Type B pancreatic cell (in vitro differentiated cells): ENCODE measurements at places on chromosomes 13 and 19. TPM values are rescaled to one million over a fixed set of nuclear protein-coding genes. Genes with fewer than 3 reads are reported as not detected.

Gene TMEM150B
- 1.2 and 1.6 TPM in 2 replicates for total RNA-seq

Gene ZNF507
- 22.4 and 32.5 TPM in 2 replicates for total RNA-seq

Gene SHISA7
- 0.05 and 0.22 TPM in 2 replicates for total RNA-seq

Gene GIPR
- 8.0 and 9.1 TPM in 2 replicates for total RNA-seq

Gene PLA2G4C
- 1.1 and 3.2 TPM in 2 replicates for total RNA-seq

Gene ZNF491
- total RNA-seq, result 3.7 and 8.8 TPM in 2 replicates

DNA sequence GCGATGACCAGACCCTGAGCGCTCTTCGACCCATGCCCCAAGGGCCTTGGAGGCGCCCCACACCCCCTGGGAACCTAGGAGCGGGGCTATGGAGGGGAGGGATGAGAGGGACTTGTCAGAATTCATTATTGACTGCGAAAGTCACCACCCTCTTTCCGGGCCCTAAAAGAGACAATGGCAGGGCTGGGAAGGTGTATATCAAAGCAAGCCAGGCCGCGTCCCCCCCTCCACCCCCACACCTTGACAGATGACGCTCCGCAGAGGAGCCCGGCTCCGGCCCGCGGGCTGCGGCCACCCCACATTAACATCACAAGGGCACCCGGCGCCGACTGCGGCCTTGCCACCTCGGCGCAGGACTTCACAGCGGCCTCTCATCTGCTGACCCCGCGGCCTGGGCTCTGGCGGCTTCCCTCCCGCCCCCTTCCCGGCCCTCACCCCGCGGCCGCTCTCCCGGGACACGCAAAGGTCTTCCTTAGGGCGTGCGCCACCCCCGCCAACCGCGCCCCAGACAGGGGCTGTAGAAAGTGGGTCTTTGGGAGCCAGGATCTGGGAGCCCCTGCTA lies 2.4 kb downstream of the CDX2 start:
- H3K27ac ChIP-seq, result peak overlapping the region; percentile 41
- no peaks in the 10 kb centered on the region for H3K36me3 ChIP-seq
- peak overlapping the region; percentile 84 for H3K4me3 ChIP-seq
- peak; percentile 66 for DNase-seq
- H3K27me3 ChIP-seq, result peaks cover 97% of the 10 kb centered on the region

DNA sequence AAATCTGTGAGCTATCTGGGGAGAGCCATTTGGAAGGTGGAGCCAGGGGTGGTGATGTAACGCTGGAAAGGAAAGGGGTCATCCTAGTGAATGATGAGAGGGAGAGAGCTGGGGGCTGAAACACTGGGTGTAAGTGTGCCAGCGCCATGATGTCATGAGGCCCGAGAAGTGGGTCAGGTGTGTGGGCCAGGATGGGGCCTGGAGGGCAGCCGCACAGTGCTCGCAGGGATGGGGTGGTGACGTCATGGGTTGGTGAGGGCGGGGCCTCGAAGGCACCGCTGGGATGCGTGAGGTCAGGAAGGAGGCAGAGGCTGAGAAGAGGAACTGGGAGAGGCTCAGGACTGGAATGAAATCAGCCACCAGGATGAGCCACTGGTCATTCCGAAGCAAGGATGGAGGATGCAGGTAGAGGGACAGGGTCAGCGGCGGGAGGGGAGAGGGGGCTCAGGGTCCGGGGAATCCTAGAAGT lies 4.4 kb downstream of the CCDC61 start:
- peaks cover 19% of the 10 kb centered on the region for H3K27me3 ChIP-seq
- H3K4me3 ChIP-seq, result peak overlapping the region; percentile 86
- peak overlapping the region; percentile 86 for H3K27ac ChIP-seq
- peaks cover 3% of the 10 kb centered on the region for H3K36me3 ChIP-seq

- peaks cover 37% of the 10 kb centered on the region for H3K27me3 ChIP-seq
- no peak overlapping the region for H3K4me3 ChIP-seq
- DNase-seq, result peak; percentile 72
- H3K4me1 ChIP-seq, result peaks cover 3% of the 10 kb centered on the region
Measured at GRCh38 chr19:843180-843835, 2.5 kb downstream of the PRTN3 start.

DNA sequence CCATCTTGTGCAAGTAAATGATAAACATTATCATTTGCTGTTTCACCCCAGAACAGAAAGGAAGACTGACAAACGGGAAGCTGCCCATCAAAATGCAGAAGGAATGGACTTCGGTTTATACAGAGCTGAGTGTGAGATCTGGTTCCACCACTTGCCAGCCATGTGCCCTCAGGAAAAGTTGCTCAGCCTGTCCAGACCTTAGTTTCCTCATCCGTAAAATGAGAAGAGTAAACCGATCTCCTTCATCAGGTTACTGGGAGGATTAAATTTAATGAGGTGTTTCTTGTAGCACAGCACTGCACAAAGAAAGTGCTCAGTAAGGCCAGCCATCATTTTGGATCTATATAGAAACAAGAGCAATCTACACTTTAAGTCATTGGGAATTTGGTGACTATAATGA lies 36.7 kb upstream of the SERP2 start:
- H3K27ac ChIP-seq, result no peak overlapping the region
- DNase-seq, result no peak
- no peaks in the 10 kb centered on the region for H3K36me3 ChIP-seq
- peaks cover 4% of the 10 kb centered on the region for H3K27me3 ChIP-seq
- H3K4me1 ChIP-seq, result peaks cover 22% of the 10 kb centered on the region
- H3K4me3 ChIP-seq, result no peak overlapping the region

DNA sequence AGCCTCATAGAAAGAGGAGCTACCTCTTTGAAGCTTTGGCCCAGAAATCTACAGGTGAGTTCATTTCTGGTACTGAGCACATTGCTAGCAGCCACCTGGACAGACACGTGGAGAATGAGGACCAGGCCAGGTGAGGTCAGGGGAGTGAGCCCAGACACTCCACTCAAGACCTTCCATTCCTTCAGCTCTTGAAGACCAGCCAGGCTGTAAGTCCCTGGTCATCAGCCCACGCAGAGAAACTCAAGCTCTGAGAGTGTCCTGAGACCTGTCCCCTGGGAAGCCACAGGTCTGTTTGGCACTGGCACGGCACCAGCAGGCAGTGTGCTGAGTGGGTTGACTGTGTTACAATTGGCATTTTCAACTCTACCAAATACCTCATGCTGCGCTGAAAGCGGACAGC lies 27.4 kb downstream of the C13orf42 start:
- H3K27ac ChIP-seq, result no peak overlapping the region
- no peaks in the 10 kb centered on the region for H3K36me3 ChIP-seq
- no peak for DNase-seq
- H3K4me3 ChIP-seq, result no peak overlapping the region
- H3K4me1 ChIP-seq, result no peaks in the 10 kb centered on the region
- H3K27me3 ChIP-seq, result no peaks in the 10 kb centered on the region

DNA sequence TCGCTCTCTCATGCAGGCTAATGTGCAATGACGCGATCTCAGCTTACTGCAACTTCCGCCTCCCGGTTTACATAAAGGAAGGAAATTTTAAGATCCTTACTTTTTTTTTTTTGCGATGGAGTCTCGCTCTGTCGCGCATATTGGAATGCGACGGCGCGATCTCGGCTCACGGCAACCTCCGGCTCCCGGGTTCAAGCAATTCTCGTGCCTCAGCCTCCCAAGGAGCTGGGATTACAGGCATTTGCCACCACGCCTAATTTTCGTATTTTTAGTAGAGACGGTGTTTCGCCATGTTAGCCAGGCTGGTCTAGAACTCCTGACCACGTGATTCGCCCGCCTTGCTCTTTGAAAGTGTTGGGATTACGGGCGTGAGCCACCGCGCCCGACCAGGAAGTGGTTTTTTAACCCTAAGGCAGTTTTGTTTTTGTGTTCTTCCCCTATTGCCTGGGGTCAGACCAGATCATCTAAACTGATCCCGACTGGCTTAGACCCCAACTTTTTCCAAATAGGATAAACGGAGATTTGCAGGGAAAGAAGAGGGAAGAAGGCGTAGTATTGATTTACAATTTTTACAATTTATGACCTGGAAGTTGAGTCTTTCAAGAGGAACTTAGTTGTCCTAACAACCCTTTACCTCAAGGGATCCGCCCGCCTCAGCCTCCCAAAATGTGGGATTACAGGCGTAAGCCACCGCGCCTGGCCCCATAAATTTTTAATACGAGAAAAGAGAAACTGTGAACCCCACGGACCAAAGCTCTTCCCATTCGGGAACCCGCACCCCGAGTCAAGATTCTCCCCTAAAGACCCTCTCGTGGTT lies 142.0 kb downstream of the ZNF737 start:
- peak overlapping the region; percentile 99 for H3K27ac ChIP-seq
- H3K4me1 ChIP-seq, result peaks cover 4% of the 10 kb centered on the region
- no peak for DNase-seq

DNA sequence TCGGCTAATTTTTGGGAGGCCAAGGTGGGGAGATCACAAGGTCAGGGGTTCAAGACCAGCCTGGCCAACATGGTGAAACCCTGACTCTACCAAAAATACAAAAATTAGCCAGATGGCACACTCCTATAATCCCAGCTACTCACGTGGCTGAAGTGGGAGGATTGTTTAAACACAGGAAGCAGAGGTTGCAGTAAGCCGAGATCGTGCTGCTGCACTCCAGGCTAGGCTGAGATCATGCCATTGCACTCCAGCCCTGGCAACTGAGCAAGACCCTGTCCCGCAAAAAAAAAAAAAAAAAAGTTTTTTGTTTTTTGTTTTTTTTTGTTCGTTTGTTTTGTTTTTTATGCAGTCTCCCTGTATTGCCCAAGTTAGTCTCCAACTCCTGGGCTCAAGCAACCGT lies 21.2 kb downstream of the MAST1 start:
- no peak overlapping the region for H3K4me3 ChIP-seq
- H3K4me1 ChIP-seq, result no peaks in the 10 kb centered on the region
- no peak overlapping the region for H3K27ac ChIP-seq
- no peak for DNase-seq
- H3K36me3 ChIP-seq, result no peaks in the 10 kb centered on the region

DNA sequence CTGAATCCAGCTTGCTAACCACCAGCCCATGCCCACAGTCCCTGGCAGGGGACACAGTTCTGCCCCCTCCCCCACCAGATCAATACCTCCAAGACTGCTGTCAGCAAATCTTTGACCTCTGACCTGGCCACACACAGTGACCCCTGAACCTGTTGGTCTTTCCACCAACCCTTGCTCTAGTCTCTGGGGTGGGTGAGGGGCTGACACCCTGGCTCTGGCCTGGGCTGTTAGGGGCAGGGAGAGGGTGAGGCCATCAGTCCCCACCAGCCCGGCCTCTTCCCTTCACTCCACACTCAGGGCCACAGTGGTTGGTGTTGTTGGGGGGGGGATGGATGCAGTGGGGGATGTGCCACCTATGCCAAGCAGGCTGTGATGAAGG lies 21.8 kb upstream of the SLC7A10 start:
- H3K36me3 ChIP-seq, result no peaks in the 10 kb centered on the region
- no peaks in the 10 kb centered on the region for H3K4me1 ChIP-seq
- H3K27me3 ChIP-seq, result peaks cover 7% of the 10 kb centered on the region
- no peak overlapping the region for H3K27ac ChIP-seq
- no peak overlapping the region for H3K4me3 ChIP-seq

GRCh38 chr19:31555634-31556215 lies 206.5 kb upstream of the TSHZ3 start:
- H3K4me1 ChIP-seq, result no peaks in the 10 kb centered on the region
- peaks cover 38% of the 10 kb centered on the region for H3K27me3 ChIP-seq
- DNase-seq, result no peak
- H3K4me3 ChIP-seq, result no peak overlapping the region

- H3K4me1 ChIP-seq, result peaks cover 17% of the 10 kb centered on the region
- no peaks in the 10 kb centered on the region for H3K27me3 ChIP-seq
Measured at GRCh38 chr13:113837560-113838355, 26.1 kb downstream of the GAS6 start.

GRCh38 chr13:44237276-44237767 lies 136.3 kb upstream of the SERP2 start:
- H3K27ac ChIP-seq, result peak overlapping the region; percentile 80
- peaks cover 26% of the 10 kb centered on the region for H3K4me1 ChIP-seq
- H3K36me3 ChIP-seq, result no peaks in the 10 kb centered on the region
- DNase-seq, result no peak

DNA sequence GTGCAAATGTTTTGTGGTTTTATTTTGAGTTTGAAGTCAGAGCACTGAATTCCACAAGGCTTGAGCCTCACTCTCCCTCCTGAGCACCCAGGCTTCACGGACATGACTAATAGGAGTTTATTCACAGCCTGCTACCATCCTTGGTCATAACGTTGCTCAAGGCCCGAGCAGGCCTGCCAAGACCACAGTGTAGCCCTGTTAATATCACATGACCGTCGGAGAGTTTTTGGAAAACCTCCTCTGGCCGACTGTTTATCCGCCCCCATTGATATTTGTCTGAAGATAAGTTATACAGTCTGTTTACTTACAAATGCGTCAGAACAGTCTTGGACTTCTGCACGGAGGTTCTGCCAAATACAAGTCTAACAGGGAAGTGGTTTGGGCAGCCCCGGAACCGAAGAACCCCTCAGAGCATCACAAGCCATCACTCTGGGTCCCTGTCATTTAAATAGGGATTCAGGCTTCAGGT lies 89.9 kb downstream of the COL4A2 start:
- peaks cover 20% of the 10 kb centered on the region for H3K36me3 ChIP-seq
- DNase-seq, result no peak
- H3K27ac ChIP-seq, result no peak overlapping the region
- H3K27me3 ChIP-seq, result no peaks in the 10 kb centered on the region
- no peak overlapping the region for H3K4me3 ChIP-seq

DNA sequence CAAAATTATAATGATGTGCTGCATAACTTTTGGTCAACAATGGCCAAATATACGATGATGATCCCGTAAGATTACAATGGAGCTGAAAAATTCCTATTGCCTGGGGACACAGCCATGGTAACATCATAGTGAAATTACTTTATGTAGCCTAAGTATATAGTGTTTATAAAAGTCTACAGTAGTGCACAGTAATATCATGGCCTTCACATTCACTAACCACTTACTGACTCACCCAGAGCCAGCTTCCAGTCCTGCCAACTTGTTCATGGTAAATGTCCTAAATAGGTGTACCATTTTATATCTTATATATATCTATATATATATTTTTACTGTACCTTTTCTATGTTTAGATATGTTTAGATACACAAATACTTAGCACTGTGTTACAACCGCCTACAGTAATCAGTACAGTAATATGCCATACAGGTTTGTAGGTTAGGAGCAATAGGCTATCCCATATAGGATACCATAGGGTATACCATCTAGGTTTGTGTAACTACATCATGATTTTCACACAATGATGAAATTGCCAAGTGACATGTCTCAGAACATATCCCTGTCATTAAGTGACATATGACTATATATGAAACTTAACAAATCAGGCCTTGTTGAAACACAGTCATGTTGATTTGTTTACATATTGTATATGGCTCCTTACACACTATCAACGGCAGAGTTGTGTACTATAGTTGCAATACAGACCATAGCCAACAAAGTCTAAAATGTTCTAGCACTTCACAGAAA lies 23.7 kb downstream of the DIS3 start:
- no peak overlapping the region for H3K27ac ChIP-seq
- no peak overlapping the region for H3K4me3 ChIP-seq
- H3K36me3 ChIP-seq, result peaks cover 30% of the 10 kb centered on the region
- H3K4me1 ChIP-seq, result no peaks in the 10 kb centered on the region
- no peak for DNase-seq
